ENCODE measurements at places on chromosomes 1 and 21.
A peak's percentile ranks its signal among the peaks of the same experiment; 100 is the strongest.

DNA sequence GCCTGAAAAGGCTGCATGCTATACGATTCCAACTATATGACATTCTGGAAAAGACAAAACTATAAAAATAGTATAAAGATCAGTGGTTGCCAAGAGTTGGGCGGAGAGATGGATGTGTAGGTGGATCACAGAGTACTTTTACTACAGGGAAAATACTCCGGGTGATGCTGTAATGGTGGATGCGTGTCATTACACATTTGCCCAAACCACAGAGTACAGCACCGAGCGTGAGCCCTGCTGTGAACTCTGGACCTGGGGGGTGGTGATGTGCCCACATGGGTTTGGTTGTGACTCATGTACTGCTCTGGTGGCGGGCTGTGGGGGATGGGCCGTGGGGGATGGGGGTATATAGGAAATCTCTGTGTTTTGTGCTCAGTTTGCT lies 162.7 kb upstream of the COL6A1 start:
- peak; percentile 52 for DNase-seq

GRCh38 chr1:60430375-60430774 lies 356.8 kb upstream of the C1orf87 start:
- DNase-seq = no peak

DNA sequence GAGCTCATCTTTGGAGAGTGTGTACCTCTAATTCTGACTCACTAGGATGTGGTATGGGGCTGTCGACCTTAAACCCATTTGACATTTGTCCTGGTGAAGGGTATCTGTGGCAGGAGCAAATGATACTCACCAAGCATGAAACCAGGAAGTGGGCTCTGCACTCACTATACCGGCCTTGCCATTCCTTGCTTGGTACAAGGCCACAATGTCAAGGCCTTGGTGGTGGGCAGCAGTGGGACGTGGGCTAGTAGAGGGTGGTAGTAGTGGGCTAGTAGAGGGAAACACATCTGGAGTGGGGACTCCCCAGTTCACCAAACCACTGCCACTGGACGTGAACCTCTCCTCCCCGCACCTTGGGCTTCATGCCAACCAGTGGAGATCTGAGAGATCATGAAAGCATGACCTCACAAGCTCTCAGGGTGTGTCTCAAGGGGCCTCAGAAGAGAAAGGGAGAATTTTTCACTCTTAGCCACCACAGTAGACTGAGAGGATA lies 11.5 kb downstream of the TNFSF4 start:
- no peak for DNase-seq

GRCh38 chr1:200520735-200521134 lies 99.8 kb downstream of the KIF14 start:
- no peak for DNase-seq

DNA sequence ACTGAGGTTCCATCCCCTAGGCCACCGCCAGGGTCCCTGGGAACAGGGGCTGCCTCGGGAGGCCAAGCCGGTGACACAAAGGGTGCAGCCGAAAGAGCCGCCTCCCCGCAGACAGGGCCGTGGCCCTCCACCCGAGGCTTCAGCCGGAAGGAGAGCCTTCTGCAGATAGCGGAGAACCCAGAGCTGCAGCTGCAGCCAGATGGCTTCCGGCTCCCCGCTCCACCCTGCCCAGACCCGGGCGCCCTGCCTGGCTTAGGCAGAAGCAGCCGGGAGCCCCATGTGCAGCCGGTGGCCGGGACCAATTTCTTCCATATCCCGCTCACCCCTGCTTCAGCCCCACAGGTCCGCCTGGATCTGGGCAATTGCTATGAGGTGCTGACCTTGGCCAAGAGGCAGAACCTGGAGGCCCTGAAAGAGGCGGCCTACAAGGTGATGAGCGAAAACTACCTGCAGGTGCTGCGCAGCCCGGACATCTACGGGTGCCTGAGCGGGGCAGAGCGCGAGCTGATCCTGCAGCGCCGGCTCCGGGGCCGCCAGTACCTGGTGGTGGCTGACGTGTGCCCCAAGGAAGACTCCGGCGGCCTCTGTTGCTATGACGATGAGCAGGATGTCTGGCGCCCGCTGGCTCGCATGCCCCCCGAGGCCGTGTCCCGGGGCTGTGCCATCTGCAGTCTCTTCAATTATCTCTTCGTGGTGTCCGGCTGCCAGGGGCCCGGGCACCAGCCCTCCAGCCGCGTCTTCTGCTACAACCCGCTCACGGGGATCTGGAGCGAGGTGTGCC lies 1.4 kb downstream of the KLHDC7A start:
- no peak for DNase-seq

- DNase-seq = peak; percentile 58
Observed at GRCh38 chr1:6273380-6273891, 12.5 kb upstream of the GPR153 start.

DNA sequence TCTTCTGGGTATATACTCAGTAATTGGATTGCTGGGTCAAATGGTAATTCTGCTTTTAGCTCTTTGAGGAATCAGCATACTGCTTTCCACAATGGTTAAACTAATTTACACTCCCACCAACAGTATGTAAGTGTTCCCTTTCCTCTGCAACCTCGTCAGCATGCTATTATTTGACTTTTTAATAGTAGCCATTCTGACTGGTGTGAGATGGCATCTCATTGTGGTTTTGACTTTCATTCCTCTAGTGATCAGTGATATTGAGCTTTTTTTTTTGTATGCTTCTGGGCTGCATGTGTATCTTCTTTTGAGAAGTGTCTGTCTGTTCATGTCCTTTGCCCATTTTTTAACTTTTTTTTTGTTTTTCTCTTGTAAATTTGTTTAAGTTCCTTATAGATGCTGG lies 279.4 kb downstream of the PTGER3 start:
- no peak for DNase-seq

- no peak for DNase-seq
Observed at GRCh38 chr1:245609354-245610150, 454.8 kb downstream of the KIF26B start.

DNA sequence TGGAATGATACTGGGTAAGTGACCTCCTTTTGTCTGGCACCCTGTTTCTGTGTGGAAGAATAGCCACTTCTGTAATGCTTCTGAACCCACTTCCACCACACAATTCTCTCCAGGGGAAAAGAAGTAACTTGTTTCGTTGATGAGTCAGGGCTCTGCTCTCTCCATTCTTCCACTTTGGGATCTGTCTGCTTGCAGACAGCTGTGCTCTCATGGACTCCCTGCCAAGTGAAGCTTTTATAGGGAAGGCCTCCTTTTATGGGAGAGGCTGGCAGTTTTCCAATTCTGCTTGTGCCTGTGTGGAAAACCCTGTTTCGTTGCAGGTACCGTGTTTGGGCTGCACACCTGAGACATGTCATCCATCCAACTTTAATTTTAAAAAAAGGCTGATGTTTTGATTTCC lies 130.7 kb downstream of the GIPC2 start:
- DNase-seq = no peak

DNA sequence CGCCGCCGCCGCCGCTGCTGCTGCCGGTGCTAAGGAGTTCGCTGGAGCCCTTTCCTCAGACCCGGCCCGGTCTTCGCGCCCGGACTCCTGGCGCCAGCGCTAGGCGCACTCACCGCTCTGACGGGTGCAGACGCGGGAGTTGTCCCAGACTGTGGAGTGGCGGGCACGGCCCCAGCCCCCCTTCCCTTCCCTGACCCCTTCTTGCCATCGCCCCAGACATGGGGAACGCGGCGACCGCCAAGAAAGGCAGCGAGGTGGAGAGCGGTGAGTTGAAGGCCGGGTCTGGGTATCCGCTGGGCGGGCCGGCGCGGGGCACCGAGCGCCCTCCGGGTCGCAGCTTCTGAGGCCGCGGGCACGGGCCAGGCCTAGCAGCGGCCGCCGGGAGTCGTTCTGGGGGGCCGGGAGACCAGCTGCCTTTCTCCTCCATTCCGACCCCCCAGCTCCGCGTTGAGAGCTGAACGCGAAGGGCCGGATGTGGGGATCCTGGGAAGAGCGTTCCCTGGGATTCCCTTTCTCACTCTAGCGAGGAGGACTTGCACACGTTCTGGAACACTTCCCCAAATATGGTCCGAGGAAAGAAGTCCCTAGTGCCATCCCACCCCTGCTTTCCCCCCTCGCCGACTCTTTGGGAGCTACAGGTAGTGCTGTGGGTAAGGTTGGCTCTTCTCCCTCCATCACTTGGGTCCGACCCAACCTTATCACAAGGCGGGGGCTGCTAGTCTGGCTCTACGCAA lies 65.8 kb upstream of the PRKACB start:
- peak; percentile 42 for DNase-seq

DNA sequence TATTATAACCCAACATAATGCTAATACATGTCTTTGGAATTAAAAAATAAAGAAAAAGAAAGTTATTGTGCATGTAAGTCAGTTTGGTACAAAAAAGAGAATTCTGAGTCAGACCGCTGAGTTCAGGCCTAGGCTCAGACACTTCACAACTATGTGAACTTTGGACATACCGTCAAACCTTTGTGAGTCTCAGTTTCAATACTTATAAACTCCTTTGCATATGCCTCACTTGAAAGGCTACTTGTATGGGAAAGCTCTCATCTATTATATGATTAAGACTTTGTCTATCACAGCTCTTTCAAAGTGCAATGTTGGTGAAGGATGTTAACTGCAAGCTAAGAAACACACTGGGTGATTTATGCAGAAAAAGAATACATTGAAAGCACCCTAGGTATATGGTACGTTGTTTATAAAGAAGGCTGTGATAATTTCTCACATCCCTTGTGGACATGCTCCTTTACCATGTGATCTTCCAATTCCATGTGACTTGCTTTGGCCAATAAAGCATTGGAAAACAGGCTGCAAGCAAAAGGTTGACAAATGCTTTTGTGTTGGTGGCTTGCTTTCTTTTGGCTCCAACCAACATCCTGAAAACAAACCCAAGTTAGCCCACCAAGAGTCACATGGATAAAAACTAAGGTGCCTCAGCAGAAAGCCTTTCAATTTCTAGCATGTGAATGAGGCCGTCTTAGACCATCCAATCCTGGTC lies 49.6 kb downstream of the INTS7 start:
- DNase-seq = no peak

Measured in putamen (tissue), 1 donor.